ENCODE measurements at places on chromosomes 13 and 19. TPM values are rescaled to one million over a fixed set of nuclear protein-coding genes. Genes with fewer than 3 reads are reported as not detected.

GRCh38 chr13:76993473-76993872 is 1.6 kb downstream of the CLN5 start:
- no peak for DNase-seq

GRCh38 chr13:102830646-102831045 is 15.2 kb upstream of the ERCC5 start:
- DNase-seq: no peak

- no peak for DNase-seq
These were observed 11.7 kb upstream of the ACTN4 start for GRCh38 chr19:38635483-38636399.

DNA sequence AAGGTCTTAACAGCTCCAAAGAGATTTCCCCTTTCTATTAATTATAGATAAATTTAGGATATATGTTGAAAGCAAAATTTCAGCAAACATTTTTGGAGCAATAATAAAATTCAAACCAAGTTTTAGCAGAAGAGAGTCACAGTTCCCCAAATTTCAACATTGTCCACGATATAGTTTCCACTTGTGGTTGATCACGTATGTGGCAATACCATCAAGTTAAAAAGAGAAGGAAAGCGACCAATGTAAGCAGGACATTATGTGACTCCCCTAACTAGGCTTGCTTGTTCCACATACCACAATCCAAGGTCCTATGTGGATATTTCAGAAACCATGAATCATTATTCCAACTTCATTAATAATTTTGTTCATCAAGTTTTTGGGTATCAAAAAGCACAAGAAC is 52.8 kb downstream of the ELF1 start:
- no peak for DNase-seq

GRCh38 chr19:2014731-2015607 is 545 bp downstream of the BTBD2 start:
- no peak for DNase-seq

GRCh38 chr13:43770871-43771270 is 15.9 kb downstream of the ENOX1 start:
- DNase-seq: no peak

DNA sequence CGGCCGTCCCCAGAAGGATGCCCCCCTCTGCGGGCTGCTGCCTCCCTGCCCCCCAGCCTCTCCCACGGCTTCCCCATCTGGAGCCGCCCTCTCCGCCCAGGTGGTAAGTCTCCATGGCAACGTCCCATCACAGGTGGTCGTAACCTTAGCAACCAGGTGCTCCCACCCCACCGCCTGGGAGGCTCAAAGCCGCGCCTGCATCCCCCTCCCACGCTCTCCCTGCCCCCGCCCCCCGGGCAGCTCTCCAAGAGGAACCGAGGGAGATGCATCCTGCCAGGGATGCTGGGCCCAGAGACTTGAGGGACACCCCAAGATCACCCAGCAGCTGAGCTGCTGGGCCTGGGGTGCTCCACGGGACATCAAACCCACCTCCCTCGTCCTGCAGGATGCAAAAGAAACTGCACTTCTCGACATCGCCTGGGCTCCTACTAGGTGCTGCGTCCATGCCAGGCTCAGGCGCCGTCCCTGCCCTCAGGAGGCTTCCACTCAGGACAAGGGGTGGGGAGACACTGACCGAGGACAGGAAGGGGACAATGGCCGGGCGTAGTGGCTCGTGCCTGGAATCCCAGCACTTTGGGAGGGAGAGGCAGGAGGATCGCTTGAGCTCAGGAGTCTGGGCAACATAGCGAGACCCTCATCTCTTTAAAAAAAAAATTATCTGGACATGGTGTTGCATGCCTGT is 5.0 kb upstream of the LINGO3 start:
- DNase-seq: no peak

DNA sequence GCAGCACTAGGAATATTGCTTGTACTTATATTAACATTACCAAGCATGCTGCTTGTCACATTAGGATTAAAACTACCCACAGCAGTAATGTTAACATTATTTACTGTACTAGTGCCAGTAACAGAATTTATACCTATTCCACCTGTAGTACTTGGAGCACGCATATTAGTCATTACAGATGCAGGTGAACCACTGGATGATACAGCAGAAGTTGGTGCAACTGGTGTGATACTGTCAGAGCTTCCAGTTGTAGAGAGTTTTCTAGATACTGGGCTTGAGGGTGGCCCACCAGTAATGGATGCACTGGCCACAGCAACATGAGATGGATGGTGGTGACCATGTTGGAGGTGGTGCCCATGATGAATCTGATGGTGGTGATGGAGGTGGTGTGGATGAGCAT is 1.1 kb downstream of the TSC22D1 start:
- DNase-seq: no peak

- no peak for DNase-seq
These were observed 45.8 kb downstream of the UFM1 start for GRCh38 chr13:38395497-38395788.

DNA sequence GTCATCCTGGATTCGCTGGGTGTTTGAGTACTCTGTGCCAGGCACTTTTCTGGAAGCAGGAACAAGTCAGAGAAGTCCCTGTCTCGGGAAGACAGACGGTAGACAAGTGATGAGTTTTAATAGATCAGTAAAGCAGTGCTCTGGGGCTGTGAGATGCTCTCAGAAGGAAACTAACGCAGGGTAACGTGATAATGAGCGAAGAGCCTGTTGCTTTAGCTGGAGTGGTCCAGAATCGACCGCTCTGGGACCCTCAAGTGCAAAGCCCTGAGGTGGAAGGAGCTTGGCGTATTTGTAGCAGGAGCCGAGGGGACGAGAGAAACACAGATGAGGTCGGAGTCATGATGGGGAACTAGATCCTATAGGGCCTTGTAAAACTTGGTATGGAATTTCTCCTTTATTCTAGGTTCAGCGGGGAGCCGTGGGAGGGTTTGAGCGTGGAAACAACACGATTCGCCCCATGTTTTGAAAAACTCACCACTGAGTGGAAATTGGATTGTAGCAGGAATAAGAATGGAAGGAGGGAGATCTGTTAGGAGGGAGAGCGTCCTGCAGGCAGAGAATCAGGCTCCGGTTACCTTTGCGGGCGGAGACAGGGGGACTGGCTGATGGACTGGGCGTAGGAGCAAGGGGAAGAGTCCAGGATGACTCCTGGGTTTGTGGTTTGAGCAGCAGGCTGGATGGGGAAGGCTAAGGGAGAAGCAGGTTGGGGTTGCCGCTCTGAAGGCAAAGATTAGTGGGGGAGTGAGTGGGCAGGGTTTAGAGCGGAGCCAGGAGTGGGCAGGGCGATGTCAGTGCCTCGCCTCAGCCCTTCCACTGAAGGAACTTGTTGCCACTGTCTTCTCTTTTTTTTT is 763 bp downstream of the POLD1 start:
- DNase-seq: no peak

- no peak for DNase-seq
These were observed 153.3 kb downstream of the SIPA1L3 start for GRCh38 chr19:38060331-38060730.

DNA sequence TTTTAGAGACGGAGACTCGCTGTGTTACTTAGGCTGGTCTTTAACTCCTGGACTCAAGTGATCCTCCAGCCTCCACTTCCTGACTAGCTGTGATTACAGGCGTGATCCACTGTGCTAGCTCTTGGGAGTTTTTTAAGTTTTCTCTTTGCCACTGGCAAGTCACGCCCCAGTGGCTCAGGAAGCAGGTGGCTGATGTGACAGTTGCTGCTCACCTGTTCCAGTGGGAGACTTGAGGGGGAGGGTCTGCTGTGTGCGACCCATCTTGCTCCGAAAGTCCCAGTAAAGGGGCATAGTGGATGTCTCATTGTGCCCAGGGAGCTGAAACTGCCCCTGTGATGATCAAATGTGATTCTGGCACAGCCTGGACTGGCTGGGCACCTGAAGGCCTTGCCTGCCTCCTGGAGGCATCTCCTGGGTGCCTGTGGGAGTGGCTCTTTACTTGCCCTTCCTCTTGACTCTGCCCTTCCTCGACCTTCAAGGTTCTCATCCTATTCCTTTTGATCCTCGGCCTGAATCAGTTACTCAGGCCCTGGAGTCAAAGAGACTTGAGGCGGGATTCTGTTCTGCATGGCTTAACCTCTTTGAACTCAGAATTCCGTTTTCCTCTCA is 7.8 kb downstream of the SMARCA4 start:
- no peak for DNase-seq

- no peak for DNase-seq
These were observed 20.3 kb downstream of the ZNF433 start for GRCh38 chr19:12015015-12015752.

GRCh38 chr13:36772853-36773252 is 46.2 kb upstream of the RFXAP start:
- DNase-seq: no peak

DNA sequence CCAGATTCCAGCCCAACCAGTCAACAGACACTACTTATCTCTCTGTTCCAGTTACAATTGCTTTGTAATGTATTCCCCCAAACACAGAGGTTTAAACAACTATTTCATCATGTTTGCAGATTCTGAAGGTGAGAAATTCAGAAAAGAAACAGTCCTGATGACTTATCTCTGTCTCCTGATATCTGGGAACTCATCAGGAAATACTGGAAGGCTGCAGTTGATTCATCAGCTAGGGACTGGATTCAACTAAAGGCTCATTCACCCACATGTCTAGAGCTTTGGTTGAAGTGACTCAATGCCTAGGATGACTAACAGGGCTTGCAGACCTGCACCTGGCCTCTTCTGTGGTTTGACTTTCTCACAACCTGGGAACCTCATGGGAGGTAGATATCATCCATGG is 56.6 kb upstream of the GPC6 start:
- peak; percentile 61 for DNase-seq

DNA sequence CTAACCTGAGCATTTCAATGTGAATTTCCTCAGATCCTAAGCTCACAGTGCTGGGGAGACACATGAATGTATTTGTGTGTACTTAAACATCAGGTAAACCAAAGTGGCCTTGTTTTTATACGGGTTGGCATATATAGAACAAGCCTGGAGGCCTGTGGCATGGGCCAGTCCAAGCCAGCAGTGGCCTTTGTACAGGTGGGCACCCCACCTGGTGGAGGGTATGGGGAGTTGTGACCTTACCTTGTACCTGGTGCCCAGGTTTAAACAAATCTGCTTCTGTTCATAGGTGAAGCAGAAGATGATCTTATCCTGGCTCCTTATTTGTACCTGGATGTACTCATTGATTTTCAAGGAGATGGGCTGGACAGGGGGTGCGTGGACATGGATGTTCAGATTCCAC is 71.0 kb downstream of the ERICH6B start:
- no peak for DNase-seq

DNA sequence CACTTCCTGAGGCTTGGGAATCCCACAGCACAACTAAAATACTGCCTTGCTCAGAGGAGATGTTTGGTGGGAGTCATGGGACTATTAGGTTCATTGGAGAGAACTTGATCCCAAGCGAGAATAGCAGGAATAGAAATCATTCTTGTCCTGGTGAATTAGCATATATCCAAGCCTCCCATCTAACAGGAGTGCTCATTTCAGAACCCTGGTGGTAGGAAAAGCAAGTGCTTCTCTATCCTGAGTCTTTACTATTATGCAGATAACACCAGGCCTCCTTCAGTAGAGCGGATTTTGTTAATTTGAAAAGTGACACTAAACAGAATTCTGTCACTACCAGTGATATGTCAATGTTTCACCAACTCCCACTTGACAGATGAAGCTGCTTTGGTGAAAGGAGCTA is 199.5 kb downstream of the ATP8A2 start:
- DNase-seq: no peak

GRCh38 chr19:7857727-7858108 is 16.5 kb downstream of the PRR36 start:
- no peak for DNase-seq

- DNase-seq: no peak
These were observed 64.2 kb downstream of the CCDC70 start for GRCh38 chr13:51925865-51926527.

GRCh38 chr19:1767464-1767933 is 14.2 kb downstream of the ONECUT3 start:
- DNase-seq: no peak

DNA sequence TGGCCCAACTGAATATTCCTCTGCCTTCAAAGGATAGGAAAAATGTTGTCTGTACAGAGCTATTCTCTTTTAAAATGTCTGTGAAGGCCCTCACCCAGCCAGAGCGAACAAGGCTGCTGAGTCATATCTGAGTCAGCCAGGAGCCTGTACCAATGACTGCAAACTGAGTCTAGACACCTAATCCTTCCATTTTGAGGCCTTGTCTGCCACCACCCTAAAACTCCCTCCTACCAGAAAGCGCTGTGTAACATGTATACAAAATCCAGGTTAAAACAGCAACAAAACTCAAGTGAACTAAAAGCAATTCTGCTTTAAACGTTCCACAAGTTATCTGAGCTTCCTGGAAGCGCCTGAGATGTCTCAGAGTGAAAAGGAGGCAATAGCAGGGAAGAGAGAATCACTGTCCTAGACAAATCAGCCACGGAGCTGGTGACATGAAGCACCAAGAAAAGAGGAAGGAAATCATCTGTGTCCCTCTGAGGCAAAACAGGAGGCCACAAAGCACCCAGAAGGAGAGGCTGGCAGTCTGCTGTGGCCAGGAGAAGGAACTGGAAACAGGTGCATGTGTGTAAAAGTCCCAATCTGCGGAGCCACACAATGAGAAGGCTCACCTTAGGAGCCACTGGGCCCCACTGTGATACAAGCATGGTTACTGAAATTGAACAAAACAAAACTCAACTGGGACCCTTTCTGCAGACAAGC is 10.2 kb downstream of the DHRS12 start:
- peak; percentile 39 for DNase-seq

DNA sequence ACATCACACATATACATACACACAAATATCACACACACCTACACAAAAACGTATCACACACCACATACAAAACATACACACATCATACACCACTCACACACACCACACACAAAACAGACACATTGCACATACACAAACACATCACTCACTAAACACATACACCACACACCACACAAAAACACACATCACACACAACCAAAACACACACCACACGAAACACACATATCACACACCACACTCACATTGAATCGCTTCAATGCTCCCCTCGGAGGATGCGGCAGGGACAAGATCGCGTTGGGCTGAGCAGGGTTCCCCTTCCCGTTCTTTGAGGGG is 131.5 kb downstream of the CRYL1 start:
- no peak for DNase-seq

- DNase-seq: no peak
These were observed 322.3 kb downstream of the OXGR1 start for GRCh38 chr13:96672016-96672415.

Gene BRSK1
- 11.2 TPM for polyA plus RNA-seq

Gene CD320
- polyA plus RNA-seq: 22.6 TPM

Gene KLK8
- not detected for polyA plus RNA-seq

Gene SIGLEC12
- not detected for polyA plus RNA-seq

Gene GRIN2D
- polyA plus RNA-seq: 0.07 TPM
